A549 treated with DMSO at 1 μM for 4 hours (cell line): ENCODE measurements at places on chromosomes 1 and 21. TPM values are rescaled to one million over a fixed set of nuclear protein-coding genes. Genes with fewer than 3 reads are reported as not detected.

FCRLB gene
- total RNA-seq, result 1.2 to 1.9 TPM (median 1.7 TPM) in 5 replicates

DEGS1 gene
- 124 to 148 TPM (median 136 TPM) in 5 replicates for total RNA-seq

RNU1-4 gene
- 7.3 TPM in 1 of 5 replicates, not detected in the others for total RNA-seq

COL9A2 gene
- total RNA-seq, result 0.14 to 0.49 TPM (median 0.19 TPM) in 5 replicates

MLLT11 gene
- total RNA-seq, result 15.9 to 20.3 TPM (median 18.8 TPM) in 5 replicates

UTS2 gene
- total RNA-seq, result 0.73 TPM in 1 of 5 replicates, not detected in the others

LCE1F gene
- not detected in 5 replicates for total RNA-seq
